ENCODE measurements at places on chromosomes 1 and 21.

DNA sequence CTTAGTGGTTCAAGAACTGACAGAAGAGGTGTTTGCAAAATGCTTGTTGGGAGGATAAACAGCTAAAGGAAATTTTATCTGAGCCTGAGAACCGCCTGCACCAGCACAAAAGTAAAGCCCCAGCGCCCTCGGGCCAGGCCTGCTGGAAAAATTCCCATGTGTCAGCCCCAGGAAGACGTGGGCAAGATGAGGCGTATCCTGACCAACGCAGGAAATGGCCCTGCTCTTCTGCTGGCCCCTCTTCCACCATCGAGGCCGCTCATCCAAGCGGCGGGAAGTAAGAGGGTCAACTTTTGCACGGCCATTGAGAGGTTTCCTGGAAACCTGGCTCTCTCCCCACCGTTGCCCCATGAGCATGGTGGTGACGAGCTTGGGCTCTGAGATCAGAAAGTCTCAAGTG lies 39.6 kb downstream of the LRRC3 start:
- DNase-seq = no peak
- no peak overlapping the region for H3K27ac ChIP-seq
- H3K27me3 ChIP-seq = no peaks in the 10 kb centered on the region
- no peak overlapping the region for H3K4me3 ChIP-seq
- no peaks in the 10 kb centered on the region for H3K36me3 ChIP-seq
- no peaks in the 10 kb centered on the region for H3K4me1 ChIP-seq

DNA sequence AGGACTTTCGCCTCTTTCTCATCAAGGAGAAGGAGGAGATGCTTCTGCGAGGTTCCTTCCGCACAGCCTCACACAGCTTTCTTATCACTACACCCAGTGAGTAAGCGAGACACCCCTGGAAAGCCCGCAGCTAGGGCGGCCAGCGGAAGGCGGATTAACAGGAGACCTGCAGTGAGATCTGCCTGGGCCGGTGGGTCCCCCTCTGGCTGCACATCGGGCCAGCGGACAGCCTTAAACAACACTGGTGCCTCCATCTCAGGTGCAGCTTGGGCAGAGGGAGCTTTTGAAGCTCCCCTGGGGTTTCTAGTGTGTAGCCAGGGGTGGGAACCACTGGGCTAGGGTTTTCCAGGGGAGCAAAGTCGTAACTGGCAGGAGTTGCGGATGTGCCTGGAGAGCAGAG lies 17.5 kb upstream of the MTARC1 start:
- DNase-seq = no peak
- H3K4me1 ChIP-seq = no peaks in the 10 kb centered on the region
- H3K36me3 ChIP-seq = no peaks in the 10 kb centered on the region
- peaks cover 9% of the 10 kb centered on the region for H3K27me3 ChIP-seq

DNA sequence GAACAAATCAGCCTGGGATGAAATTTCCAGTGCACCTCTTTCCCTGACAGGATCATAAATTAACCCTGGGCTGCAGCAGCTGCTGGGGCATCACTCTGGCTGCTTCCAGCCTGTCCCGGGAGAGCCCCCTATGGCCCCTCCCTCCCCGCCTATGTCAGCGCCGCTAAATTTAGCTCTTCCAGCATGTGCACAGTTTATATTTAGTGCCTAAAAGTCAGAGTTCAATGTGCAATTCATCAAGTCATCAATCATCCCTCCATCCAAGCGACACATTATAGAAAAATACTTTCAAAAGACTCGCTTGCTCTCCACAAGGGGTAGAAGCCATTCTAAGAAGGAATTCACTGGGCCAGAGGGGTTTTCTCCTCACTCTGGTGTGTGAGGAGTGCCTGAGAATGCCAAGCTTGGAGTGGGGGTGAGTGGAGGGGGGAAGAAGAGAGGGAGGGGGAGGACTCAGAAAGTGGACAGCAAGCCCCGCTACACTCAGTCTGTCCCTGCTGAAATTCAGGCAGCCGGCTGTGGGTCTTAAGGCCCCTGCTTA lies 37.4 kb downstream of the XCL1 start:
- no peaks in the 10 kb centered on the region for H3K4me1 ChIP-seq
- DNase-seq = no peak
- H3K36me3 ChIP-seq = no peaks in the 10 kb centered on the region
- no peak overlapping the region for H3K27ac ChIP-seq
- no peak overlapping the region for H3K4me3 ChIP-seq

GRCh38 chr1:100671601-100672000 lies 47.9 kb upstream of the VCAM1 start:
- DNase-seq = no peak
- no peak overlapping the region for H3K4me3 ChIP-seq
- H3K27me3 ChIP-seq = no peaks in the 10 kb centered on the region
- H3K27ac ChIP-seq = no peak overlapping the region

GRCh38 chr1:177568622-177569021 lies 397.9 kb downstream of the BRINP2 start:
- no peak overlapping the region for H3K4me3 ChIP-seq
- H3K4me1 ChIP-seq = no peaks in the 10 kb centered on the region
- H3K27ac ChIP-seq = no peak overlapping the region
- no peaks in the 10 kb centered on the region for H3K36me3 ChIP-seq
- no peak for DNase-seq
- no peaks in the 10 kb centered on the region for H3K27me3 ChIP-seq

- H3K4me3 ChIP-seq = no peak overlapping the region
- H3K27ac ChIP-seq = no peak overlapping the region
- no peaks in the 10 kb centered on the region for H3K4me1 ChIP-seq
- H3K27me3 ChIP-seq = peaks cover 20% of the 10 kb centered on the region
Observed at GRCh38 chr1:154877370-154877974, 7.4 kb upstream of the KCNN3 start.

DNA sequence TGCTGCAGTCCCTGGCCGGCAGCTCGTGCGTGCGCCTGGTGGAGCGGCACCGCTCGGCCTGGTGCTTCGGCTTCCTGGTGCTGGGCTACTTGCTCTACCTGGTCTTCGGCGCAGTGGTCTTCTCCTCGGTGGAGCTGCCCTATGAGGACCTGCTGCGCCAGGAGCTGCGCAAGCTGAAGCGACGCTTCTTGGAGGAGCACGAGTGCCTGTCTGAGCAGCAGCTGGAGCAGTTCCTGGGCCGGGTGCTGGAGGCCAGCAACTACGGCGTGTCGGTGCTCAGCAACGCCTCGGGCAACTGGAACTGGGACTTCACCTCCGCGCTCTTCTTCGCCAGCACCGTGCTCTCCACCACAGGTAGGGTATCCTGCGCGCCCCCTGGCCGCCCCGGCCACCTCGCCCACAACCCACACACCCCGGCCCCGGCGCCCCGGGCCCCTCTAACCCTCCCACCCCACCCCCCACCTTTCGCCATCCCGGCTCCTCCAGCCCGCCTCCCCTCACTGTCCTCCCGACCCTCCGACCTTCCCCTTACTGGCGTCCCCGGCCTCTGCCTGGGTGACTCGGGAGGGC lies 352 bp downstream of the KCNK1 start:
- no peak for DNase-seq
- H3K27ac ChIP-seq = no peak overlapping the region
- H3K36me3 ChIP-seq = no peaks in the 10 kb centered on the region
- peaks cover 31% of the 10 kb centered on the region for H3K27me3 ChIP-seq
- no peak overlapping the region for H3K4me3 ChIP-seq

DNA sequence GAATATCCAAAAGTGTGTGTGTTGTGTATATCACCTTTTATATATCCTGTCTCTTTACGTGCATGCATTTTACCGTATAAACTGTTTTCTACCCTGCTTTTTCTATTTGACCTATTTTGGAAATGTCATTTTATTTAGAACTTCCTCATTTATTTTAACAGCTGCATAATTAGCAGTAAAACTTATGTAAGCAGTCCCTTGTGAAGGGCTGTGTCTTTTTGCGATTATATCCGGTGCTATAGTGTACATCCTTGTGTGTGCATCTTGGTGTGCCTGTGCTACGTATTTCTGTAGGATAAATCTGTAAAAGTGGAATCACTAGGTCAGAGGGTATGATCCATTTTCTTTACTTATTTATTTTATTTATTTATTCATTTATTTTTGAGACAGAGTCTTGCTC lies 7.2 kb downstream of the LGALS8 start:
- H3K27ac ChIP-seq = no peak overlapping the region
- peaks cover 40% of the 10 kb centered on the region for H3K36me3 ChIP-seq
- DNase-seq = no peak
- H3K27me3 ChIP-seq = no peaks in the 10 kb centered on the region

- no peaks in the 10 kb centered on the region for H3K4me1 ChIP-seq
- H3K27me3 ChIP-seq = no peaks in the 10 kb centered on the region
- no peak for DNase-seq
- H3K36me3 ChIP-seq = no peaks in the 10 kb centered on the region
- H3K4me3 ChIP-seq = no peak overlapping the region
- H3K27ac ChIP-seq = no peak overlapping the region
Observed at GRCh38 chr21:32812035-32812434, 40.5 kb upstream of the PAXBP1 start.

DNA sequence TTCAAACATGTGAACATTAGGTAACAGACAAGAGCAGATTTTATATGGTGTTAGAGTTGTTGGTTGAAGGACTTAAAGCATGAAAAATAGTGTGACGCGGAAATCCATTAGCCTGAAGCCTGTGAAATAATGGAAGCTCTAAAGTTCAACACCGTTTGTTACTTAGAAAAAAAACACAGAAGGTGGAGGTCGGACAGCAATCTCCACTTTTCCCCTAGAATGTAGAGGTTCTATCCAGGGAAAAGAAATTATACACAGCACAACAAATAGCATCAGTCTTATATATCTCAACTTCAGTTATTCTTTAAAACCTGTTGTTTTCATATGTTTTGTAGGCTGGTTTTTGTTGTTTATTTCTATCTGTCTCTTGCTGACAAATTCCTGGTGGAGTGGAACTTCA lies 1.9 kb downstream of the RCAN3 start:
- H3K27ac ChIP-seq = peak overlapping the region; percentile 88
- peaks cover 5% of the 10 kb centered on the region for H3K36me3 ChIP-seq
- H3K4me1 ChIP-seq = peaks cover 54% of the 10 kb centered on the region
- DNase-seq = no peak
- no peaks in the 10 kb centered on the region for H3K27me3 ChIP-seq

- peaks cover 9% of the 10 kb centered on the region for H3K4me1 ChIP-seq
- no peaks in the 10 kb centered on the region for H3K27me3 ChIP-seq
- H3K27ac ChIP-seq = no peak overlapping the region
- no peaks in the 10 kb centered on the region for H3K36me3 ChIP-seq
- no peak overlapping the region for H3K4me3 ChIP-seq
- no peak for DNase-seq
Observed at GRCh38 chr21:15753741-15754140, 24.0 kb downstream of the USP25 start.

- no peak overlapping the region for H3K4me3 ChIP-seq
- peaks cover 2% of the 10 kb centered on the region for H3K4me1 ChIP-seq
- H3K27ac ChIP-seq = no peak overlapping the region
- H3K36me3 ChIP-seq = no peaks in the 10 kb centered on the region
- H3K27me3 ChIP-seq = no peaks in the 10 kb centered on the region
Observed at GRCh38 chr1:8540261-8540941, 222.5 kb downstream of the SLC45A1 start.

DNA sequence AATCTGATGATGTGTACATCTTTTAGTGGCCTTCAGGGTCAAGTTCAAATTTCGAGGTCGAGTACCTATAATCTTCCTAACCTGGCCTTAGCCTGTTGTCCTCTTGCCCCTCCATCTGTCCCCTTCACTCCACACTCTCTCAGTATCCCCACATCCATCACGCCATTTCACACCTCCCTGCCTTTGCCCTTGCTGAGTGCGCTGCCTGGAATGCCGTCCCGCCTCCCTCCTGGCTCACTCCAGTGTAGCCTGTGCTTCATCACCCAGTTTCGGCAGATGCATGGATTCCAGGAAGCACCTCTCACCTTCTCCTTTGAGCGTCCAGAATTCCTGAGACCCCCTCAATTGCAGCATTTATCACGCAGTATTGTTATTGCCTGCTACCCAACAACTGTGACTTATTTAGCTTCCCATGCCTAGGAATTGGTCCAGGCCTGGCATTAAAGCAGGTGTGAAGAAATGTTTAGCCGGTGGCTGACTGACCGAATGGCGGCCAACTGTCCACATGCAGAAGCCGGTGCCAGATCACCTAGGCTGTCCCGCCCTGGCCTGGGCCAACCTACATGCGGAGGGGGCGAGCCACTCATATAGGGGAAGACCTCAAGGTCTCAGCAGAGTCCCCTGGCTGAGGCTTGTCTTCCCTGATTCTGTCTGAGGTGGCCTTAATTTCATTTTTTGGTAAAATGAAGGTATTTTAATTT lies 34.5 kb downstream of the MYOM3 start:
- peaks cover 5% of the 10 kb centered on the region for H3K27me3 ChIP-seq
- DNase-seq = no peak
- no peaks in the 10 kb centered on the region for H3K36me3 ChIP-seq
- H3K4me1 ChIP-seq = no peaks in the 10 kb centered on the region
- no peak overlapping the region for H3K27ac ChIP-seq
- no peak overlapping the region for H3K4me3 ChIP-seq

- peaks cover 21% of the 10 kb centered on the region for H3K4me1 ChIP-seq
- H3K27ac ChIP-seq = peak overlapping the region; percentile 99
- no peaks in the 10 kb centered on the region for H3K36me3 ChIP-seq
- no peak for DNase-seq
Observed at GRCh38 chr1:171740356-171740863, 1.5 kb downstream of the VAMP4 start.

DNA sequence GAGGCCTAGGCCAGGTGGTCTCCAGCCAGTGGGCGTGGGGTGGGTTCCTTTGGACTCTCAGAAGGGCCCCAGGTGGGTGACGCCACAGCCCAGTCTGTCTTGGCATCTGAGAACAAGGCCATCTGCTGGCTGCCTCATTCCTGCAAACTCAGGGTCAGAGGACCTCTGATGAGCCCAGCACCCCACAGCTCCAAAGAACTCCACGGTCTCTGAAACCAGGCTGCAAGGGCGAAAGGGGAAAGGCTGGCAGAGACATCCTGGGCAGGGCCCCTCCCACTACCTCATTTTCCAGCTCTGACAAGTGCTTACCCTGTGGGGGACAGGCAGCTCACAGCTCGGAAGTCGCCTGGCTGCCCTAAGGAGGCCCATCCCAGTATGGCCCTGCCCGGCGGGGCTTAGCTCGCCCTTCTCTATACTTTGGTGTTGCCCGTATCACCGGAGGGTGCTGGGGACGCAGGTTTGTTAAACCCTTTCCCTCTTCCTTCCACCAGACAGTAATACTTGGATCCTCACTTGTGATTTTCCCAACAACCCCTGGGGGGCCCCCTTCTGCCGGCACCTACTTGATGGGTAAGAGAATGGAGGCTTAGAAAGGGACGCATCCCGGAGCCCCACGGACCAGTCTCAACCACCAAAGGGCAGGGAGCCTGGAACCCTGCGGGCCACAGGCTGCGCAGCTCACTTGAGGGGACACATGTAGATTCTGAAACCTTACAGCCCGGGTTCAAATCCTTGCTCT lies 10.9 kb upstream of the EDN2 start:
- no peak overlapping the region for H3K4me3 ChIP-seq
- DNase-seq = no peak
- no peaks in the 10 kb centered on the region for H3K36me3 ChIP-seq

DNA sequence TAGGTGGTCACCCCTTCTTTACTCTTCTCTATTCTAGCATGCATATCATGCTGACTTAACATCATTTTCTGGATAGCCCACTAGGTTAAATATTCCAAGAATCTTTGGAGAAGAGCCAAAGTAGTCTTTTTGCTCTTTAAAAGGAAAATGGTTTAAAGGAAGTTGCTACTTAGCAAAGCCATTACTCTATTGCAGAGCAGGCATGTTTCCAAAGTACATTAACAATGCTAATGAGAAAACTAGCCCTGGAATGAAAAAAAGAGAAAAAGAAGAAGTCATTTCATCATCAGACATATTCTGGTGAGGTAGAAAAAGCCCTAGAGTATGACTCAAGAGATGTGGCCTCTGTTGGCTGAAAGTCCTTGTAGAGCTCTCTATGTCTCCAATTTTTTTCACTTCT lies 74.0 kb downstream of the NUF2 start:
- no peak for DNase-seq
- H3K27me3 ChIP-seq = peaks cover 8% of the 10 kb centered on the region
- no peaks in the 10 kb centered on the region for H3K4me1 ChIP-seq
- H3K36me3 ChIP-seq = no peaks in the 10 kb centered on the region
- no peak overlapping the region for H3K27ac ChIP-seq

All from T-cell (primary cell).